ENCODE measurements at places on chromosomes 1 and 21.

DNA sequence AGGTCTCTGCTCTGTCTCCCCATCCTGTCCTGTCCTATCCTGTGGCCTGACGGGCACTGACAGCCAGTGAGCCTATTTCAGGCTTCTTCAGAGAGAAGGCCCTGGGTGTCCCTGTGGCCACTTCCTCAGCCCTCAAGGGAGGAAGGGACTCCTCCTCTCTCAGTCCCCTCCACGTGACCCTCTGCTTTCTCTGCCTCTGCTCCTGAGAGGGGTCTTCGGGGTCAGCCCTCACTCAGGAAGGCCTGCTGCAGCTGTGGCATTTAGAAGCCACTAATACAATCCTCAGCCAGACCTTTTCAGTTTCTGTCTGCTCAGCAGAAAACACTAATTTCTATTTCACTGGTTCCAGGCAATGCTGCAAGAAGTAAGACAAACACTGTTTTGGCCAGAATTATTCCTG, 43.6 kb upstream of the ETV3 start:
- no peak for DNase-seq

GRCh38 chr1:176540428-176540827, 77.5 kb downstream of the PAPPA2 start:
- DNase-seq, result no peak

GRCh38 chr1:62436039-62436465, 797 bp upstream of the USP1 start:
- DNase-seq, result no peak

DNA sequence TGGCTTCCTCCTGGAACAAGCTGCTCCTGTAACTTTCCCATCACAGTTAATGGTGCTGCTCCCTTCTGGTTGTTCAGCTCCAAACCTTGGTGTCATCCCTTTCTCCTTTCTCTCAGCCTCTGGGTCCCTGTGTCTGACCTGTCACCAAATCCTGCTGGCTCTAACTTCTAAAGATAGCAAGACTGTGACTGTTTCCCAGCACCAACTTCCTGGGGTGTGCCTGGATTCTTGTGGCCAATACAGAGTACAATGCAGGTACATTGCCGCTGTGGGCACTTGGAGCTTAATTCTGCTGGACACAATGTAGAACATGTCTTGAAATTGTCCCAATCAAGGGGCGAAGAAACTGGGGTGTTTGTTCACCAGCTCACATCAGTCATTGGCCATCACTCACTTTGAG, 156.7 kb upstream of the CSF3R start:
- no peak for DNase-seq

GRCh38 chr21:44972301-44972814, 32.5 kb downstream of the SLX9 start:
- DNase-seq, result no peak

DNA sequence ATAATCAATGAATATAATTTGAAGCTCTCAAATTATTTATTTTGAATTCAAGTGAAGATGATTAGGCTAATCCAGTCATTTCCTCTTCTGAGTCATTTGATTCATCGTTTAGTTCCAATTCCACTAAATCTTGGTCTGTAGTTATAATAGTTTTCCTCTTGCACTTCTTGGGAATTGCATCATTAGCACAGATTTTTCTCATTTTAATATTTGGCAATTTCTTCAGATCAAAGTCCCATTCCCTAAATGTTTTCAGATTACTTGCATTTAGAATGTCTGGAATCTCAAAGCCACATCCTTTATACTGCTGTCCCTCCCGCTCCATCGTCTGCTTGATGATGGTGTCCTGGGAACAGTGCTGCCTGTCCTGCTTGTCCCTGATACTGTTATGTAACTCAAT, 43.5 kb downstream of the MAST2 start:
- DNase-seq, result no peak

DNA sequence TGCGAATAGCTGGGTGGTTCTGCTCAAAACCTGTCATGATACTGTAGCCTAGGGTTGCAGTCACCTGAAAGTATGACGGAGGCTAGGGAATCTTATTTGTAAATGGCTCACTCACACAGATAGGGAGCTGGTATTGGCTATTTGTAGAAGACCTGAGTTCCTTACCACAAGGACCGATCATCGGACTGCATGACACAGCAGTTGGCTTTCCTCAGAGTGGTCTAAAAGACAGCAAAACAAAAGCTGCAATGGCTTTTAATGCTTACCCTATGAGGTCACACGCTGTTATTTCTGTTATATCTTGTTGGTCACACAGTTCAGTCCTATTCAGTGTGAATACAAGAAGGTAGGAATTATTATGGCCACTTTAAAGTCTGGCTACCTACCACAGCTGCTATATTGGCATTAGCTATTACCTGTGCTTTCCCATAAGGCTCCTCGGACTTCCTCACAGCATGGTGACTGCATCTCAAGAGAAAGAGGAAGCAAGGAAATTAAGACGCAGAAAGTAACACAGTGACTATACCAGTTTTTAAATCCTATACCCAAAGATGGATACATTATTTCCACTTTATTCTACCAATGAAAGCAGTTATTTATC, 68.4 kb upstream of the LRRC7 start:
- no peak for DNase-seq

All from central memory CD4-positive, alpha-beta T cell (primary cell).